ENCODE measurements at places on chromosomes 13 and 19.

DNA sequence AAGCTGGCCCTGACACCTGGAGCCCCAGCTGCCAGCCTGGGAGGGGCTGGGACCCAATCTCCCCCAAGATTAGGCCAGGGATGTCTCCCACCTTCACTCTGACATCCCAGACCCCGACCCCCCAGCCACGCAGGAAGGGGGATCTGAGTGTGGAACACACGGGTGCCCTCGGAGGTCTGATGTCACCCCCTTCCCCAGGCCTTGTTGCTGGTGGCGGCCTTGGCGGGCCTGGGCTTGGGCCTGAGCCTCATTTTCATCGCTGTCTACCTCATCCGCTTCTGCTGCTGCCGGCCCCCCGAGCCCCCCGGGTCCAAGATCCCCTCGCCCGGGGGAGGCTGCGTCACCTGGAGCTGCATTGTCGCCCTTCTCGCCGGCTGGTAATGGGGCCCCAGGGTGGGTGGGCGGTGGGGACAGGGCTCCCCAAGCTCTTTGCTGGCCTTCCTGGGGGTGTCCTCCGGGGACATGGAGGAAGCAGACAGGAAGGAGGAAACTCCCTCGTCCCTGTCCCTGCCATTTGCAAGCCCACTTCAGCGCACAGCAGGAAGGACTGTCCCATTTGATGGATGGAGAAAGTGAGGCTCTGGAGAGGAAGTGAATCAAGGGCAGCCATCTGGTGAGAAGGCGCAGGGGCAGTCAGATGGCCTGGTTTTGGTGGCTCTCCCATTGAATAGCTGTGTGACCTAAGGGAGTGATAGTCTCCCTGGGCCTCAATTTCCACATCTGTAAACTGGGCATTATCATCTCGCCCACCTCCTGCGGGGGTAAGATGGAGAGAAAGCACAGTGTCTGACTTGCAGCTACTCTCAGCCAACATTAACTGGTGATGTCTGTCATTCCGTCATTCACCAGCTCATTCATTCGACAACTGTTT lies 3.9 kb downstream of the TTYH1 start:
- DNase-seq = no peak

GRCh38 chr13:108315273-108315672 lies 45.8 kb downstream of the TNFSF13B start:
- DNase-seq = no peak

- DNase-seq = no peak
Observed at GRCh38 chr13:35483761-35484160, 7.3 kb upstream of the MAB21L1 start.

GRCh38 chr13:99057310-99057975 lies 79.6 kb upstream of the DOCK9 start:
- no peak for DNase-seq

GRCh38 chr19:12137221-12137940 lies 2.8 kb downstream of the ZNF20 start:
- DNase-seq = no peak

DNA sequence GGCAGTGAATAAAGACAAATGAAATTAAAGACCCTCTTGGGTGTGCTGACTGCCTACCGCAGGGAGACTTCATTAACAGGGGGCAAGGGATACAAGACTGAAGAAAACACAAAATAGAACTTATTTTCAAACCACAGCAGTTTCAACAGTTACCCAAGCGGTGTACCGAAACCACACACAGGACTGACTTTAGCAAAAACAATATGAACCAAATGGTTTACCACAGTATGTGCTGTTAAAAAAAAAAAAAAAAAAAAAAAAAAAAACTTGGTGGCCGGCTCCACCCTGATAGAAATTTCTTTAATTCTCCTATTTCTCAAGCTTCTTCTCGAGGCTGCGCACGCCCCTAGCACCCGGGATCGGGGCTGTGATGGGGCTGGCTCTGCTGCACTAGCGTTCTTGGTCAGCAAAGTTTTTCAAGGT lies 42.6 kb downstream of the KLF2 start:
- DNase-seq = no peak

DNA sequence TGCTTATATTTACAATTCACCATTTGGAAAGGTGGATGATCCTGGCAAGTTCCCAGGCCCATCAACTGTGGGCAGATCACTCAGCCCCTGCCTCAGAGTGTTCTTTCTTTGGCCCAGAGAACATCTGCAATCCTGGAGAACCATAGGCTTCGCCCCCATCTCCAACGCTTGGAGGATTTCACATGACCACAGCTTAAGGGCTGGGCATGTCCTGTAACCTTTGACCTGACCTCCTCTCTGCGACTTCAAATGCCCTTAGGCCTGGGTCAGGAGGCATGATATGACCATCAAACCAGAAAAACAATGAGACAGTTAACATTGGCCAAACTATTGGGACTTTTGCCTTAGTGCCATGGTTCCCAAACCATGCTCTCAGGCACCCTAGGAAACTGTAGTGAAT lies 7.2 kb upstream of the MBNL2 start:
- no peak for DNase-seq

- no peak for DNase-seq
Observed at GRCh38 chr13:90806016-90806615, 541.4 kb upstream of the MIR17HG start.

DNA sequence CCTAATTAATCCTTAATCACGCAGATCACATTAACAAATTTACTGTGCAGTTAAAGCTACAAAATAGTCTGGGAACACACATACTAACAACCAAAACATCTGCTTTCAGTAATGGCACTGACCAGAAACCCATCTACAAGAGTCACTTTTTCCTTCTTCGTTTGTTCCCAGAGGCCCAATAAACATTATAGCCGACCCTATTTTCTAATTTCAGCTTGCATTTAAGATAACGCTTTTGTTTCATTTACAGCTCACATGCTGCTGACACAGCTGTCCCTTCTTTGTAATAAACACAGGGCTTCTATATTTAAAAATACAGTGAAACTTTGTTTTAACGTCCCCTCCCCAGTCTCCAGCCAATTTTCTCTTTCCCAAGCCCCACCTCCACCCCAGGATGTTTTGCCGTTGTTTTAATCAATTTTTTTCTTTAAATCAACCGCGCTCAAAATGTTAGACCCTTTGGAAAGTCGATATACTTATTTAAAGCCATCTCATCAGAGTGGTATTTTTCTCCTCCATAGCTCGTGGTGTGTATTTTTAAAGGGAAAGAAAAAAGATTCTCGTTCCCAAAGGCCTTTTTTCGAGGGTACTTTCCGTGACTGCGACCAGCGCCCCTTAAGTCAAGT lies 1.7 kb upstream of the WBP4 start:
- DNase-seq = no peak

DNA sequence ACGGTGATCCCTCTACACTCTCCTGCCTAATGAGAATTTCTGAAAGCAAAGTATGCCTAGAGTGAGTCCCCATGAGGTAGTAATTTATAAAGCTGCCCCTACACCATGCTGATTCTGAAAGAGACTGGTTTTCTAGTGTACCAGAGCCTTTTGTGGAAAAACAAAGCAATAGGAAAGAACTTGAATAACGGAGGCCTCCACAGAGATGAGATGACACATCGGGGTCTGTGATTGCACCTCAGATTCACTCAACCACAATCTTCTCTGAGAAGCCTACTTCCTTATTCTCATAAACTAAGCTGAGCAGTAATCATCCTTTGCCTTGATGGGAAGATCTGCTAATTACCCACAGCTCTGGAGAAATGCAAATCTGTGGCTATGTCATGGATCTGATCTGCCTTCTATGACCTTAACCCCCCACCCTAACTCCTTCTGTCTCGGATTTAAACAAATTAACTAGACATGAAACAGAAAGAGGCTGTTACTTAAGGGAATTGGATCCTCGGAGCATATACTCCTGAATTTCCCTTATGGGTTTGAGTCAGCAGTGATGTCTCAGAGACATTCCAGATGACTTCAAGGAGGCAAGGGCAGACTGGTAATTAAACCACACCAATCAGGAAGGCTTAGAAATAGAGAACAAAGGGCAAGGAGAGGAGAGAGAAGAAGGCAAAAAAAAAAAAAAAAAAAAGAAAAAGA lies 128.0 kb downstream of the DCT start:
- peak; percentile 91 for DNase-seq

All from fibroblast of skin of right biceps (primary cell).